ENCODE measurements at places on chromosomes 1 and 21. TPM values are rescaled to one million over a fixed set of nuclear protein-coding genes. Genes with fewer than 3 reads are reported as not detected.

DNA sequence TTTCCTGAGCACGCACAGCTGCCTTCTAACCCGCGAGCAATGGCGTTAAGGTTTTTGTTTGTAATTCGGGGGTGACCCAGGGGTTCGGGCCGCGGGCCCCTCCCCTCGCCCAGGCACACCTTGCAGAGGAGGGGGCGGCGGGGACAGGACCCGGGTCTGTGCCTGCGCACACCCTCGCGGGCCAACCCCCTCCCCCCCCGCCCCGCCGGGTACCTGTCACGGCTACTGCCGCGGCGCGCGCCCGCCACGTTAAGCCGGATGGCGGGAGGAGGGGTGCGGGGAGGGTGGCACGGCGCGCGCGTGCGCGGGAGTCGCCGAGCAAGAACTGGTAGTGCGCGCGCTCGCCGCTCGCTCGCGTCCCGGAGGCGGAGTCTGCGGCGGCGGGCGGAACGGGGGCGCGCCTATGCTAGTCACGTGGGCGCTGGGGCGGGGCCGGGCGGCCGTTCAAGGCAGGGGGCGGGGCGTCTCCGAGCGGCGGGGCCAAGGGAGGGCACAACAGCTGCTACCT, at the start of gene TPTE:
Gene TPTE (plus strand): TSS at position 493 of the 508 bp plus-strand sequence. CDS start 17,141 bp downstream, outside the sequence.
- H3K27ac ChIP-seq = no peak within 1 kb of the TSS
- H3K36me3 ChIP-seq = no peaks in the 10 kb centered on the region
- H3K4me1 ChIP-seq = no peaks in the 10 kb centered on the region
- no peak within 1 kb of the TSS for H3K4me3 ChIP-seq
- H3K27me3 ChIP-seq = peaks cover 4% of the 10 kb centered on the region
- DNase-seq = no peak

DNA sequence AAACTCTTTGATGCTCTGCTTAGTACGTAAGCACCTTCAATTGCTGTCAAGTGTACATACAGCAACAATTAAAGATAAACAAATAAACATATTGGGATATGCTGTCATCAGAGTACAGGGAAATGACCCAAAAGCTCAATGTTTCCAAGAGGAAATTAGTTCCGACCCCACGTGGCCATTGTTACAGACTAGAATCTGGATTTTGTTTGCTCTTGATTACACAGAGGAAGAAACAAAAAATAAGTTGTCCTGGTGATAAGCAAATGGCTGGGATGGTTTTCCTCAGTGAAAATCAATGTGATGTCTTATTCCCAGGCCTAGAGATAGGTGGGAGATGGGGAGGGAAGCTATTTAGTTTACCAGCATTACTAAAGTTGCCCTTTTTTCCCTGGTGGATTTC, 113.0 kb upstream of the UBE2U start:
- DNase-seq = no peak
- H3K27me3 ChIP-seq = no peaks in the 10 kb centered on the region
- H3K27ac ChIP-seq = no peak overlapping the region
- peaks cover 32% of the 10 kb centered on the region for H3K4me1 ChIP-seq

- no peak overlapping the region for H3K27ac ChIP-seq
- no peaks in the 10 kb centered on the region for H3K36me3 ChIP-seq
- H3K27me3 ChIP-seq = no peaks in the 10 kb centered on the region
- H3K4me3 ChIP-seq = no peak overlapping the region
Observed at GRCh38 chr1:107704911-107705310, 260.1 kb downstream of the VAV3 start.

GRCh38 chr1:12434174-12434573, 183.8 kb downstream of the DHRS3 start:
- H3K4me1 ChIP-seq = no peaks in the 10 kb centered on the region
- peak overlapping the region; percentile 81 for H3K27ac ChIP-seq
- no peak for DNase-seq
- H3K27me3 ChIP-seq = no peaks in the 10 kb centered on the region
- no peak overlapping the region for H3K4me3 ChIP-seq

GRCh38 chr1:173536223-173536622, 59.1 kb downstream of the PRDX6 start:
- no peaks in the 10 kb centered on the region for H3K36me3 ChIP-seq
- no peaks in the 10 kb centered on the region for H3K27me3 ChIP-seq
- no peak for DNase-seq
- H3K4me1 ChIP-seq = peaks cover 12% of the 10 kb centered on the region

C1QTNF12 gene
- 5.7 TPM for total RNA-seq

VASH2 gene
- total RNA-seq = 2.1 TPM

- no peak overlapping the region for H3K4me3 ChIP-seq
- DNase-seq = no peak
- H3K27ac ChIP-seq = no peak overlapping the region
- no peaks in the 10 kb centered on the region for H3K36me3 ChIP-seq
Observed at GRCh38 chr1:78687914-78688313, 38.3 kb downstream of the IFI44 start.

DNA sequence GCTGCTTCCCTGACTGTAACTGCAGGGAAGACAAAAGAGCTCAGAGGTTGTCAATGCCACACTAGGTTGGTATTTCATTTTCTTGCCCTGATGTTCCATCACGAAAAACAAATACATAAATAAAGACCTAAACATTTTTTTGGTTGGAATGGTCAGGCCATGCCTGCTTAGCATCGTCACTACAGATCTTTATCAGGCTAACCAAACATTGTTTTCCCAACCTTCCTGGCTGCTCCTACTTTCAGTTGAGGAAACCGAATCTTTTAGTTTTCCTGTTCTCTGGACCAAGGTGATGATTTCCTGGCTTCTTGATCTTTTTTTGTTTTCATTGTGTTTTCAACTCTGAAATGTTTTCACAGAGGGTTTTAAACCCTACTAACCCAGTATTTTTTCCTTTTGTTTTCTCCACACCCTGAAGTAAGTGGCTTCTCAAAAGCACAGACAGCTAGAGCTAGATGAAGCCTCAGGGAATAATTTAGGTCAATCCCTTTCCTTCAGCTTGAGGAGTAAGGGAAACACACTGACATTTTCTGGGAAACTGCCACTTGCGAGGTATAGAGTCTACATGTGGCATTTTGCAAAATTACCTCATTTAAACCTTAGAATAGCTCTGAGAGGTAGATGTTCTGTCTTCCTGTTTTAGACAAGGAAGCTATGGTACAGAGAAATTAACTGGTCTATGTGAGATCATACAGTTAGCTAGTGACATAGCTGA, 67.2 kb upstream of the CNN3 start:
- no peaks in the 10 kb centered on the region for H3K4me1 ChIP-seq

- H3K4me3 ChIP-seq = no peak overlapping the region
- no peak overlapping the region for H3K27ac ChIP-seq
- peaks cover 10% of the 10 kb centered on the region for H3K4me1 ChIP-seq
- H3K27me3 ChIP-seq = no peaks in the 10 kb centered on the region
Observed at GRCh38 chr1:59499273-59499942, 202.5 kb downstream of the FGGY start.

GRCh38 chr1:195188821-195189220, 1419.4 kb downstream of the KCNT2 start:
- no peaks in the 10 kb centered on the region for H3K27me3 ChIP-seq
- DNase-seq = no peak
- no peak overlapping the region for H3K27ac ChIP-seq
- H3K4me3 ChIP-seq = no peak overlapping the region
- H3K4me1 ChIP-seq = no peaks in the 10 kb centered on the region

SFN gene
- total RNA-seq = 2.2 TPM

DNA sequence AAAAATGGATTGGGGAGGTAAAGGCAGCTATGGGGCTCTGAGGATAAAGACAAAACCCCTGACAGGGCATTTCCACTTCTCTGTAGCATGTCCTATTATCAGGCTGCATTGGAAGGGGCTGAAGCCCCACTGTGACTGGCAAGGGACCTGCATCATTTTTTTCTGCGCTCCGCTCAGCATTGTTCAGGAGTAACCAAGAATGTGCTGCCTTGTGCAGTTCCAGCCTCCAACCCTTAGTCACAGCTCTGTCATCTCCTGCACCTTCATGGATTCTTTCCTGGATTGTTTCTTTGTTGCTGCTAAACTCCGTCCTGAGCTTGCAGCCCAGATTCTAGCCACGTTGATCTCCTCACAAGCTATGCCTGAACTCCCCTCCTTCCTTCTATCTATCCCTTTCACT, 37.4 kb downstream of the SERTAD4 start:
- no peak overlapping the region for H3K4me3 ChIP-seq
- H3K36me3 ChIP-seq = no peaks in the 10 kb centered on the region
- H3K27me3 ChIP-seq = no peaks in the 10 kb centered on the region

DNA sequence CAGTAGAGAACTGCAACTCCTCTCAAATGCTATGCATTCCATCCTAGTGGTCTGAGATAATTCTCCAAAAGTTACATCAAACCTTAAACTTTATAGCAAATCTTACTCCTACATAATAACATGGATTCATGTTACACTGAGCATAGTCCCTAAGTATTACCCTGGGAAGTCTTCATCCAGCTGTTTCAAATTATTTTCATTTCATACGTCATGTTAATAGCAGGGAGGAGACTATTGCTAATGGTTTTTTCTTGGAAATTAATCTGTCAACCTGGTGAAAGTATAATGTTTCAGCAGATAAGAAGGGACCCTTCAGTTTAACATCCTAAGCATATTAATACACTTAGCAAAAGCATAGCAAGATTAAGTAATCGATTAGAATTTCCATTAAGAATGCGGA, 318.1 kb downstream of the USP25 start:
- no peaks in the 10 kb centered on the region for H3K27me3 ChIP-seq
- no peaks in the 10 kb centered on the region for H3K36me3 ChIP-seq
- H3K27ac ChIP-seq = no peak overlapping the region
- H3K4me1 ChIP-seq = no peaks in the 10 kb centered on the region
- H3K4me3 ChIP-seq = no peak overlapping the region
- DNase-seq = no peak

KRTAP10-7 gene
- total RNA-seq = not detected

DNA sequence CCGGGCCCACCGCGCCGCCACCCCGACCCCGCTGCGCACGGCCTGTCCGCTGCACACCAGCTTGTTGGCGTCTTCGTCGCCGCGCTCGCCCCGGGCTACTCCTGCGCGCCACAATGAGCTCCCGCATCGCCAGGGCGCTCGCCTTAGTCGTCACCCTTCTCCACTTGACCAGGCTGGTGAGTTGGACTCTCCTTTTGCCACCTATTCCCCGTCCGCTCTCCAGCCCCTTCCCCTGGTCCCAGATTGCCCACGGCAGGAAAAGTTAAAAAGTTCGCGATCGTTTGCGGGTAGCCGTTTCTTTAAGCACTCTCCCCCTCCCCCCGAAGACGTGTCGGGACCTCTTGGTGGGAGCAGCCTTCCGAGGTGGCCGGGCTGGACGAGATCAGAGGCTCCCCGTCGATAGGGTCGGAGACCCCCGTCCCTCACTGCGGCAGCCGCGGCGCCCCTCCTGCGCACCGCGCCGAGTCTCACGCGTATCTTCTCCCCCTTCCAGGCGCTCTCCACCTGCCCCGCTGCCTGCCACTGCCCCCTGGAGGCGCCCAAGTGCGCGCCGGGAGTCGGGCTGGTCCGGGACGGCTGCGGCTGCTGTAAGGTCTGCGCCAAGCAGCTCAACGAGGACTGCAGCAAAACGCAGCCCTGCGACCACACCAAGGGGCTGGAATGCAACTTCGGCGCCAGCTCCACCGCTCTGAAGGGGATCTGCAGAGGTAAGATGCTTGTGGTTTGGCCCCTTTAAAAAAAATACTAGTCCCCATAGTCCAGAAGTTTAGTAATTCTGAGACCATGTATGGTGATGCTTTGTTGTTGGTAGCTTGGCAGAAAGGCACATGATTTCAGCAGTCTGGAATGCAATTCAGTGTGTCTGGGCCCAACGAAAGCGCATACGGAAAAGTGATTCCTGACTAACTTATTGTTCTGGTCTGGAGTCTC, 576 bp downstream of the CCN1 start:
- H3K4me3 ChIP-seq = peak overlapping the region; percentile 74
- H3K4me1 ChIP-seq = peaks cover 44% of the 10 kb centered on the region
- peaks cover 5% of the 10 kb centered on the region for H3K36me3 ChIP-seq
- peak; percentile 92 for DNase-seq
